Activated CD8-positive, alpha-beta memory T cell treated with anti-CD3 and anti-CD28 coated beads for 24 hours (primary cell): ENCODE measurements at places on chromosomes 4 and X.

DNA sequence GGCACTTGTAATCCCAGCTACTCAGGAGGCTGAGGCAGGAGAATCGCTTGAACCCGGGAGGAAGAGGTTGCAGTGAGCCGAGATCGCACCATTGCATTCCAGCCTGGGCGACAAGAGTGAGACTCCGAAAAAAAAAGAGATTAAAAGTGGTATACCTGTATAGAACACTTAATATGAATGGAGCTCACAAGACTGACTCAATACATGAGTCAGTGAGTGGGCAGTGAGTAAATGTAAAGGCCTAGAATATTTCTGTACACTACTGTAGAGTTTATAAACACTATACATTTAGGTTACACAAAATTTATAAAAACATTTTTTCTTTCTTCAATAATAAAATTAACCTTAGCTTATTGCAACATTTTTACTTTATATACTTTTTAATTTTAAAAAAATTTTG, 93.8 kb downstream of the CENPC start:
- no peak for DNase-seq

- DNase-seq = no peak
These were observed 829.3 kb upstream of the LCORL start for GRCh38 chr4:18850867-18851266.

- no peak for DNase-seq
These were observed 90.2 kb downstream of the FAM53A start for GRCh38 chr4:1593881-1594345.

DNA sequence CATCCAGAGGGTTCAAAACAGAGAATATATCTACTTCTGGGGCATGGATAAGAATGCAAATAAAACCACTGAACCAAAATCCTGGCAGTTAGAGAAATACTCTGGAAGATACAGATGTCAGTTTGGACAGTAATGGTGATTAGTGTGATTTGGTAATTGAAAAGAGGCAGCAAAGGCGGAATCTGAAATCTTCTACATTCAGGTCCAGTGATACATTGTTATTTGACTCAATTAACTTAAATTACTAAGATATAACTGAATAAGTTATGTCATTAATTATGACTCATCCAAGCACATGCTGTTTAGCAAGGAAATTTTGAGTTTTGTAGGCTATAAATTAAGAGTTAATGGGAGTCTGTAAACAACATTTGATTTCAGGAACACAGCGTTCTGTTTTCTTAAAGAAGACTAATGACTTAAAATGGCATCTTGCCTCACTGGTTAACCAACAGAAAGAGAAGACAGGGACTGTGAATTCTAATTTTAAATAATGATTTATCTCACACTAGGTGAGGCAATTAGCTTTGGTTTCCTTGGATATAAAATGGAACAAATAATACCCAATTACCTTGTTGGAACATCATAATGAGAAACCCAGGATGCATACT, 937.1 kb downstream of the PDHA2 start:
- DNase-seq = no peak

GRCh38 chrX:143581240-143581639, 54.7 kb downstream of the SLITRK4 start:
- DNase-seq = no peak

DNA sequence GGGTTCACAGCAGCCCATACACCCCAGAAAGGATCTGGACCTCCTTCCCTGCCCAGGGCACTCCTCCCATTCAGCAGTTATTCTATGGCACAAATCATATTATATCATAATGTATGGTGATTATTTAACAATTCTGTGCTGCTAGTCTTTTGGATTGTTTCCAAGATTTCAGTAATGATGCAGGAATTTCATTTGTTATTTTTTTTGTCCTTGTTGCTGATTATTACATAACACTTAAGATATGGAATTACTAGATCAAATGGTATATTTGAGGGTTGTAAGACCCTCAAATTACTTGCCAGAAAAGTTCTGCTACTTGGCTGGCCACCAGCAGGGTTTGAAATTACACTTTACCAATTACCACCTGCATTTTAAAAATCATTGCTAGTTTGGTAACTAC, 36.4 kb downstream of the QDPR start:
- no peak for DNase-seq

GRCh38 chr4:159142241-159142640, 39.4 kb downstream of the RAPGEF2 start:
- DNase-seq = no peak
